NCI-H2029 treated with DMSO at 0.1 percent for 48 hours (cell line): ENCODE measurements at places on chromosomes 16 and 17.

DNA sequence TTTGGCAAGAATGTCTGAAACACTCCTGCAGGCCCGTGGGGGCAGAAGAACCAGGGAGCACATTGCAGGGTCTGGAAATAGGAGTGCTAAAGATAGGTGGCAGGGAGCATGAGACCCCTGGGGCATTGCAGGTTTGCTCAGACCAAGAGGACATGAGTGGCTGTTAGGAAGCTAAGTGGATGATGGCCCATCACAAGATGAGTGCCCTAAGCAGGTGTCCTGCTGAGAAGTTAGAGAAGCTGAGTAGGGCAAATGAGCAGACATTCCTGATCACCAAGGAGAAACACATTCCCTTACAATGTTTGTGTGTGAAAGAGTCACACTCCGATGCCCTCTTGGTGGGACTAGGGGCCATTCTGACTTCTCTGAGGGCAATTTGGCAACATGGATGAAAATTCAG, 9.9 kb downstream of the MLYCD start:
- no peak for DNase-seq

DNA sequence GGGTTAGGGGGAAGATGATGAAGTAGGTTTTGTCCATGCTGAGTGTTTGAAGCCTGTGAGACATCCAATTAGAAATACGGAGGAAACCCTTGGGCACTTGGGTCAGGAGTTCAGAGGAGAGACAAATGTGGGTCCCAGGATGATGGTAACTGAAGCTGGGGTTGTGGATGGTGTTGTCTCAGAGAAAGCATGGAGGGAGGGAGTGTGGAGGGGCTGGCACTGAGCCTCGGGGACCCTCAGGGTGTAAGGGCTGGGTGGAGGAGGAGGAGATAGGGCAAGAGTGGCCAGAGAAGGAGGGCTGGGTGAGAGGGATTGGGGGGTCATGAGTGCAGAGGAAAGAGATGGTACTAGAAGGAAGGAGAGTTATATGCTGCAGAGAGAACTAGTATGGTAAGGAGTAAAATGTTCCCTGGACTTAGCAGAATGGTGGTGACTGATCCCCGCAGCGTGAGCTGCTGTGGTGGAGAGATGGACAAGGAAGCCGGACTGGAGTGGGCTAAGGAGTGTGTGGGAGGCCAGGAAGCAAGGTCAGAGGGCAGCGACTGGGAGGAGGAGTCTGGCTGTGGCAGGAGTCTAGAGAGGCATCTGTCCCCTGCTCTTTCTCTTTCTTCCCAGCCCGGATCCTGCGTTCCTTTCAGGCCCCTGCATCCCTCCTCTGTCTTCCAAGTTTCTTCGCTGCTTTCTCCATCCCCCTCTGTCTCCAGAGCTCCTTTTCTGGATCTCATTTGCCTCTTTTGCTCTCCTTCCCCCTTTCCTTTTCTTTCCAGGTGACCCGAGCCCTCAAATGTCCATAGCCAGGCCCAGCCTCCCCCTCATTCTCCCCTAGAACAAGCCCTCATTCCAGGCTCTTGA, 3.9 kb upstream of the COL1A1 start:
- DNase-seq = no peak

DNA sequence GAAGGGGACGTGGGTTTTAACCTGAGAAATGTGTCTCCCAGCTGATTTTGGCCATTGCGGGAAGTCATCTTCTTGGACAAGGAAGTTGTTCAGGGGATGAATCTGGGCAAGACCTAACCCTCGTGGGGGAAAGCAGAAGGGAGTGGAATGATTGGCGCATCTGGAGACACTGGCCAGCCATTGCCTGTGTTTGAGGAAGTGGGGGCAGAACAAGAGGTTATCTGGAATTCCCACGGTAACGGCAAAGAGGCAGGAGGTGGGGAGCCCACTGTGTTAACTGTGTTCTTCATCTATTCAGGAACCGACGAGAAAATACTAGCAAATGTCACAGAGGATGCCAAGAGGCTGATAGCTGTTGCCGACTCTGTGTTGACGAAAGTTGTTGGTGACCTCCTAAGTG, 66.9 kb downstream of the RNF213 start:
- DNase-seq = no peak

GRCh38 chr16:89244754-89245153, 27.3 kb downstream of the ZNF778 start:
- no peak for DNase-seq

- DNase-seq = no peak
Measured at GRCh38 chr17:42760652-42761581, at the start of gene RAMP2. RAMP2 (plus strand) TSS chr17:42761227; CDS start chr17:42761262, 35 bp downstream.

DNA sequence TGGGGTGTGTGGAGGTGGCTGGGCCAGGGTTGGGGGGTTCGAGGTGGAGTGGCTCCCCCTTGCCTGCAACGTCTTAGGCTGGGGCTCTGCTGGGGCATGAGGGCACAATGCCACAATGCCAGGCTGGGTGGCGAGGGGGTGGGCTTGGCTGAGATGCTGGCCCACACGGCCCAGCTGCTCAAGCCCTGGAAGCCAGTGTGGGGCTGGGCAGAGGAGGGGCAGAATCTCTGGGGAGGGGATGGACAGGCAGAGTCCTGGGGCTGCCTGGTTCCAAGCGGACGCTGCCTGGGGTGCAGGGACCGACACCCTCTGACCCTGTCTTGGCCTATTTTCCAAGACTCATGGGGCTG, 37.5 kb upstream of the SSTR5 start:
- DNase-seq = no peak

- DNase-seq = no peak
Measured at GRCh38 chr17:18160128-18160856, 23.3 kb upstream of the ALKBH5 start.

DNA sequence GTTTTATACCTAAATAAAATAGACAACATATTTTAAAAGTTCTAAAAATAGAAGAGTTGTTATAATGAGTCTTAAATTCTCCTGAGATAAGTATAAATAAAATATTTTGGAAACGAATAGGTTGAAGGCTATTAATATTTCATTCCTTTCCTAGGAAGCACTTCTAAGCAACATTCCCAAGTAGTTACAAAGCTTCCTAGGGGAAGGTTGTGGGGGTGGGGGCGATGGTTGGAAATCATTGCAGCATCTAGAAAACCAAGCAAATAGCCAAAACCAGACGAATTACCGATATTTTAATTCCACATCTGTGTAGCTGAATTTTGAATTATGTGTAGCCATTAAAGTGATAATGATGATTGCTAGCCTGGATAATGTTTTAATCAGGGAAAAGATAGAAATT, 26.9 kb downstream of the PTRH2 start:
- no peak for DNase-seq

DNA sequence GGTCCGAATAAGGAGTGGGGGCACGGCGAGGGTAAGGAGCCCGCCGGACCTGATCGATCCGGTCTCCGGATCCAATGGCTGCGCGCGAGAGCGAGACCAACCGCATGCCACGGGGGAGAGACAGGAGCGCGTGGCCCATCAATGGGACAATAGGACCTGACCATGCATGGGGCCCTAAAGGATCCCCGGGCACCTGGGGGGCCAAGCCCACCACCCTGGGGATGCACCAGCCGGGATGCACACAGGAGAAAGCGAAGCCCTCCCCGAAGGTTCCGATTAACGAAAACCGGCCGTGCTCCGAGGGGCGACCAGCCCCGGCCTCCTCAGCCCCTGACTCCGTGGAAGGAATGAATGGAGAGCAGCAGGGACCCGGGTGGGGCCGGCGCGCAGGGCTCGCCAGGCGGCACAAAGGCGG, 525 bp downstream of the JPT1 start:
- DNase-seq = no peak

GRCh38 chr17:42928714-42929496, 28.3 kb downstream of the G6PC1 start:
- DNase-seq = no peak

DNA sequence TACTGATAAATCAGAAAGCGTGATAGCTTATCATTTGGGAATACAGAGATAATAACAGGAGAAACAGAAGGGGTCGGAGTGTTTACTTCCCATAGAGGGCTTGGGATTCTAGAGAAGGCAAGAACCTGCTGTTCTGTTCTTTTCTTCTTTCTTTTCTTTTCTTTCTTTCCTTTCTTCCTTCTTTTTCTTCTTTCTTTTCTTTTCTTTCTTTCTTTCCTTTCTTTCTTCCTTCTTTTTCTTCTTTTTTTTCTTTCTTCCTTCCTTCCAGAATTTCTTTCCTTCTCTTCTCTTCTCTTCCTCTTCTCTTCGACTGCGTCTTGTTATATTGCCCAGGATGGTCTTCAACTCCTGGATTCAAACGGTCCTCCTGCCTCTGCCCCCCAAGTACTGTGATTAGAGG, 18.3 kb downstream of the CNEP1R1 start:
- no peak for DNase-seq

DNA sequence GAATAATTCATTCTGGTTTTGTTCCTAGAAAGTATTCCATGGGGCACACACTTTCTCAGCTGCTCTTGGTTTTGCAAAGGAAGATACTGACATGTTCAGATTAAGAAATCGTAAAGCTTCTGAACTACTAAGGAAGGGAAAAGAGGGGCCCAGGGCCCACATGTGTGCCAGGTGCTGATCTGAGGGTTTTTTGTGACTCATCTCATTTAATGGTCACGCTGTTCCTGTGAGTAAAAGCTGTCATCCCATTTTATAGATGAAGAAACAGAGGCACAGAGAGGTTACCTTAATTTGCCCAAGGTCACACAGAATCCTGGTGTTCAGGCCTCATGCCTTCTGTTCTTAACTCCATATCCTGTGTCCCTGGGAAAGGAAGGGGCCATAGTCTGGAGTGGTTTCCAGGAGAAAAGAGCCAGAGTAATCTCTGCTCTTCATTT, 113.2 kb downstream of the MSI2 start:
- no peak for DNase-seq

- DNase-seq = no peak
Measured at GRCh38 chr17:56914581-56915273, 878 bp upstream of the TRIM25 start.

- no peak for DNase-seq
Measured at GRCh38 chr17:43733956-43734355, 24.6 kb downstream of the SOST start.

DNA sequence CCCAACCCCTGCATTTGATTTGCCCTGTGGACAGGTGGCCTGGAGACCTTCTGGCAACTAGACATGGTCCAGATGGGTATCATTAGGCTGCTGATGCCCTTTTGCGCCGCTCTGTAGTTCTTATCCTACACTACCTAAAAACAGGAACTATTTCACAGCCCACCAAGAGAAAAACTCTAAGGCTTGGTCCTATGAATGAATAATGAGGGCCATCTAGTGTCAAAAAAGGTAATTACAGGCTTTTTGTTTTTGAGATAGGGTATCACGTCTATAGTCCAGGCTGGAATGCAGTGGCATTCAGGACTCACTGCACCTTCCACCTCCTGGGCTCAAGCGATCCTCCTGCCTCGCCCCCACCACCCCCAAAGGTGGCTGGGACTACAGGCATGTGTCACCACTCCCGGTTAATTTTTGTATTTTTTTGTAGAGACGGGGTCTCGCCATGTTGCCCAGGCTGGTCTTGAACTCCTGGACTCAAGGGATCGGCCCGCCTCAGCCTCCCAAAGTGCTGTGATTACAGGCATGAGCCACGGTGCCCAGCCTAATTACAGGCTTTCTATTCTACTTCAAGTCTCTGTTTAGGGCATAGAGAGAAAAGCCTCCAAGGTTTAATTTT, 20.9 kb downstream of the COIL start:
- DNase-seq = peak; percentile 52

DNA sequence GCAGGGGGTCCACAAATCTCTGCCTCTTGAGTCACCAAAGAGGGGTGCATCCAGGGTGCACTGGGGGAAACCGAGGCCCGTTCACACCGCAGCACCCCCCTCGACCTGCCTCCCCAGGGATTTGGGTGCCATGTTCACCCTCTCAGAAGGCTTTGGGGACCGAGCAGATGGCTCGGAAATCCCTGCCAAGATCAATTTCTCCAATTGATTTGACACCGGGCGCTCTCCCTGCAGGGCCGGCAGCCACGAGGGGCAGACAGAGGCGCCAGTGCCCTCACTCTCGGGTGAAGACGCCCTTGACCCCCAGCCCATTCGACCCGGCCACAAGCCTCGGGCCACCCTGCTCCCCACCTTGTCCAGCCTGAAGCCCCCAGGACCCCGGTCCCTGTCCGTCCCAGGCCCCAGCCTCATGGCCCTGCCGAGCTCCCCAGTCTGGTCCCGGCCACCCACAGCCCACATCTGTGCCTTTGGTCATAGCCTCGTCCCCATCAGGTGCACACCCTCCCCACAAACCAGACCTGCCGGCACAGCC, 9.3 kb downstream of the SSTR5 start:
- no peak for DNase-seq

DNA sequence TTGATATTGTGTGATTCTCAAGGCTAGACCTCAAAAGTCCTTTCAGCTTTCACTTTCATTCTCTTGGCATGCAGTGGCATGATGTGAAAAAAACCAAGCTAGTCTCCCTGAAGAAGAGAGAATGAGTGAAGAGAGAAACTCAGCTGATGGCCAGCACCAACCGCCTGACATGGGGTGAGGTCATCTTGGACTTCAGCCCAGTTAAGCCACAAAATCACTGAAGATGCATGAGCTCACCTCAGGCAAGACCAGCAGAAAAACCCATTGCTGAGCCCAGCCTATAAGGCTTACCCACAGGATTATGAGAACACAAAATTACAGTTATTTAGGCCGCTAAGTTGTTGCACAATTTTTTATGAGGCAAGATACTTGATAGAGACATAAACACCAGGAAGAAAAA, 496.5 kb downstream of the TOX3 start:
- DNase-seq = no peak

GRCh38 chr17:13825526-13826040, 223.9 kb upstream of the HS3ST3A1 start:
- DNase-seq = no peak

DNA sequence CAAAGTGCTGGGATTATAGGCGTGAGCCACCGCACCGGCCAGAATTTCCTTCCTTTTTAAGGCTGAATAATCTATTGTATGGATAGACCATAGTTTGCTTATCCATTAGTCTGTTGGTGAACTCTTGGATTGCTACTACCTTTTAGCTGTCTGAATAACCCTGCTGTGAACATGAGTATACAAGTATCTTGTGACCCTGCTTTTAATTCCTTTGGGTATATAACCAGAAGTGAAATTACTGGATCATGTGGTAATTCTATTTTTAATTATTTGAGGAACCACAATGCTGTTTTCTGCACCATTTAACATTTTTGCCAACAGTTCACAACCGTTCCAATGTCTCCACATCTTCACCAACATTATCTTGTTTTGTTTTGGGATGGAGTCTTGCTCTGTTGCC, 4.6 kb upstream of the OTOA start:
- no peak for DNase-seq

DNA sequence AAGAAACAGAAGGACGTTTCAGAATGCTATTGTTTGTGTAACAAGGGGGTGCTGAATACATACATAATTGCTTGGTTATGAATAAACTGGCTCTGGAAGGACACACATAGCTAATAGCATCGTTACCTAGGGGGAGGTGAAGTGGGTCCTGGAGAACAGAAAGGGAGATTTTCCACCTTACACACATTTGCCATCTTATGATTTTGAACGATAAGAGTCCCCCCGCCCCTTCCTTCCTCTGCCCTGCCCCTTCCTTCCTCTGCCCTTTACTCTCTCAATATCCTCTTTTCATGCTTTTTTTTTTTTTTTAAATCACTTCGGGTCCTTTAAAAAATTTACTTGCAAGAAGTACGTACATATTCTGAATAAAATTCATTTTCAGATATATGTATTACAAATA, 902 bp upstream of the DHRS7B start:
- DNase-seq = no peak
